ENCODE measurements at places on chromosomes 4 and X.

- no peak for DNase-seq
These were observed 62.0 kb upstream of the SLC10A4 start for GRCh38 chr4:48421101-48421500.

GRCh38 chrX:39645178-39645895, 452.4 kb downstream of the BCOR start:
- no peak for DNase-seq

DNA sequence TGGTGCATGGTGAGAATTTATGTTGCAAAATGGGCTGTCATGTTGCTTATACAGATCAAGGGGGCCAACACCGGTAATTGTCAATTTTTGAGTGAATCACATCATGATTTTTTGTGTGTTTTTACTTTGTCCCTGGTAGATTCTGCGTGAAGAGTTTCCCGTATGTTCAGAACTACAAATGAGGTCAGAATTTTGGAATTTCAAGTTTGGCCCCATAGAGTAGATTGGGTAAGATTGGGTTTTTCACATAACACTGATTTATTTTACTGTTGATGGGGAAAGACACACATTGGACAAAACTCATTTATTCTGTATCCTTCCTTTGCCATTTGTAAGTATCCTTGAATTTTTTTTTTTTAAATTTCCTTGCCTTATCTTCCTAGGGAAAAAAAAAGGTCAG, 158.5 kb upstream of the MXRA5 start:
- DNase-seq, result no peak

GRCh38 chr4:127425851-127426250, 206.9 kb upstream of the INTU start:
- DNase-seq, result no peak

- DNase-seq, result no peak
These were observed 1.6 kb downstream of the NAT8L start for GRCh38 chr4:2060611-2061185.
